ENCODE measurements at places on chromosomes 11 and 22.

GRCh38 chr11:13680501-13681264 is 12.2 kb downstream of the FAR1 start:
- no peak for DNase-seq

DNA sequence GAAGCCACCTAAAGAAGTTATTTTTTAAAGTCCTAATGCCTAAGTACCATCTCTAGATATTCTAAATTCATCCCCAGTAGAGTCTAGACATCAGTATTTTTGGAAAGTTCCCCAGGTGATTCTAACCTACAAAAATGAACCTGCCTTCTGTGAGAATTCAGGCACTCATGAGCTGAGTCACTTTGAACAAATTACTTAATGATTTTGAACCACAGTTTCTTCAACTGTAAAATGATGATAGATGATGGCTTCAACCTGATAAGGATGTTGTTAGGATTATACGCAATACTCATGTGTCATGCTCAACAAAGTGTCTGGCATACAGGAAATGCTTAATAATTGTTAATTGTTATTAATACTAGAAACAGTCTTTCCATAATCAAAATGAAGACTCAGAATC is 82.8 kb upstream of the OR5AK2 start:
- no peak for DNase-seq

GRCh38 chr11:112748713-112749543 is 212.3 kb upstream of the NCAM1 start:
- no peak for DNase-seq

DNA sequence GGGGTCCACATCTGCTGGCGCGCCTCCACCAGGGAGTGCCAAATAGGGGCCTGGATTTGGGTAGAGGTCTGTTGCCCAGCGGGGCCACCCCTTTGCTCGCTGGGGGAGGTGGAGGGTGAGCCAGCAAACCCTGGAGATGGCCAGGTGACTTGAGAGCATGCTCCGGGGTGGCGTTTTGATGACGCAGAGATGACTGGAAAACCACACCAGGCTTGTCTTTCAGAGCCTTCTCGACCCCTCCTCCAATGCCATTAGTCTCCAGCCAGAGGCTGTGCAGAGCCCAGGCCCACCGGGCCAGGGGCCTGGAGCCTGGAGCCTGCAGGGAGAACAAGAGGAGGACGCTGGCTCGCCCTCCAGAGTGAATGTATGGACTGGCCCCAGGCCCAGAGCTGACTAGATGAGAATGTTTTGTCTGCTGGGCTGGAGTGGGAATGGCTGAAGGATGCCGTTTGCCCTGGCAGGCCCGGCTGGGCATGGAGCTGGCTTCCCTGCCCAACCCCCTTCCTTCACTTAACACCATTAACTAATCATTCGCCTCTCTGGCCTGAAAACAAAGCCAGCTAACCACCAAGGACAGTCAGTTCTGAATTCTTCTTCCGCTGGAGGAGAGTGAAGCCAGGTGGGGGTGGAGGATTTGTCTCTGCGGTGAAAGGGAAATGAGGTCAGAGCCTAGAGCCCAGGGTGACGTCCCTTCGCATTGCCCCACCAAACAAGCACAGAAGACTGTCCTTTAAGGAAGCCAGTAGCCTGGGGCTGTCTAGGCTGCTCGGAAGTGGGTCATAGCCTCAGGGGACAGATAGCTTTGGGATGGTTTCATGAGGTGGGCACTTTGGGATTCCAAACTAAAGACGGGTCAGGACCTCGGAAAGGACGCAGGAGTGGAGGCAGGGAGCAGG is 1.6 kb upstream of the MCAM start:
- DNase-seq = no peak

GRCh38 chr22:49752598-49753091 is 75.0 kb downstream of the BRD1 start:
- no peak for DNase-seq

- no peak for DNase-seq
These were observed 28.7 kb downstream of the UPB1 start for GRCh38 chr22:24523873-24524272.

DNA sequence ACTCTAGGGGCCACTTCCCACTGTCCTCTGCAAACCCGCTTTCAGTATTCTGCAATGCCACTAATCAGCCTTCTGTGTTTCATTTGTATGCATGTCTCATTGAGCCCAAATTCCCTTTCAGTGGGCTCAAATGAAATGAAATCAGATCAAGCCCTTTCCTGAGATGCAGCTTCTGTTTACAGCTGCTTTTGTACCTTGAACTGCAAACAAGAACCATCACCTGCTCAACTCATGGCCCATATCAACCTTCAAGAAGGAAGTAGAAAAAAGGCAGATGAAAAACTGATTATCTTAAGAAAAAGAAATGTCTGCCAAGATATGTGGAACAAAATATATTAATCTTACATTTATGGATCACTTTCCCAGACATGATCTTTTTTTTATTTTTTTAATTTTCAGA is 141.1 kb upstream of the ARHGAP42 start:
- no peak for DNase-seq

DNA sequence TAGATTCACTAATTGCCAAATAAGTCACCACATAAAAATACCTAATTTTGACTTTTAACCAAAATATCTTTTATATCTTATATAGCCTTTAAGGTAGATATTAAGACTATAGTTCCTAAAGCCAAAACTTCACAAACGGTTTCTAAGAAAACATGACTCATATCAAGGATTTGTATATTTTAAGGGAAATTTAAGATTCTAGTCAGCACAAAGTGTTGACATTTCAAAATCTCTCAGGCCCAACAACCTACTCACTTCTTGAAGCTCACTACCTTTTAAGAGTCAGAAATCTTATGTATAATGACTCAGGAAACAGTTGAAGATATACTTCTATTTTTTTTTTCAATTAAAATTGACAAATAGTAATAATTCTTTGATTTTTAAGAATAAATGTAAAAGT is 221.9 kb downstream of the SBF2 start:
- DNase-seq = no peak

- no peak for DNase-seq
These were observed 11.4 kb downstream of the MRGPRD start for GRCh38 chr11:68969386-68969785.

- no peak for DNase-seq
These were observed 44.5 kb downstream of the FEZ1 start for GRCh38 chr11:125451400-125452124.

Measured in effector CD4-positive, alpha-beta T cell (primary cell).